ENCODE measurements at places on chromosomes 11 and 22.

- DNase-seq: no peak
These were observed 63.7 kb downstream of the COPB1 start for GRCh38 chr11:14435717-14436512.

- no peak for DNase-seq
These were observed 378.8 kb downstream of the DYNC2H1 start for GRCh38 chr11:103488031-103488461.

DNA sequence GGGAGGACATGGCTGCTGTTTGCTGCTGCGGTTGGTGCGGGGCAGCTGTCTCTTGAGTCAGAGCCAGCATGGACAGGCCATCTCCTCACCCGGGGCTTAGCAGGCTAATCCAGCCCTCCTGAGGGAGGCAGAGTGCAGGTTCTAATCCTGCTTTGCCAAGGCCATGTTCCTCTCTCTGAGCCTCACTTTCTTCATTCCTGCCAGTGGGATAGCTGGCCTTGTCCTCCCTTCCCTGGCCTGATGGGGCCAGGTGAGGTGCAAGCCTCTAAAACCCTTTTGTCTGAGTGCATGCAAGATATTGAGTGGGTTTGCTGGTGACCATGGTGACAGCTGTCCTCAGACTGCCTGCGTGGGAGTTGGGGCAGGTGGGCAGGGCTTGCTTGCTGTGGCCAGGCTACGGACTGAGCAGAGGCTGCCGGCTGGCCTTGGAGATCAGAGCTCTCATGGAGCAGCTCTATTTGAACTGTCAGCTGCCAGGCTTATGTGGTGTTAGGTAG is 3.6 kb downstream of the USP35 start:
- DNase-seq: no peak

GRCh38 chr11:78840200-78840599 is 265.5 kb upstream of the NARS2 start:
- no peak for DNase-seq

DNA sequence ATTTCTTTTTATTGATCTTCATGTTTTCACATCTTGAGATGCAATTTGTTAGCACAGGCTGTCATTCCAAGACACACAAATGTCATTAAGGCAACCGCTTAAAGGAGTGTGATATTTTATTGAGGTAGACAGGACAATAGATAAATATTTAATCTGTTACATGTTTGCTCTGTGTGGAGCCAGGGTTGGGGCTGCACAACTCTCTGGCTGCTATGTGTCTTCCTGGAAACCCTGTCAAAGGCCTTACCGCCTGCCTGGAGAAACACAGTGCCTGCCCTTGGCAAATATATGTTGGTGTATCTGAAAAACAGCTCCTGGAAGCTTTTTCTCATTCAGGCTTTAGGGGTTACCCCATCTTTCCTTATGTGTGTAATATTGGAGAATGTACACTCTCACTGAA is 139.7 kb upstream of the TEAD1 start:
- DNase-seq: no peak

- peak; percentile 37 for DNase-seq
These were observed 240.8 kb downstream of the NELL1 start for GRCh38 chr11:20909995-20910726.

- no peak for DNase-seq
These were observed 51.1 kb downstream of the USP35 start for GRCh38 chr11:78239781-78240180.

DNA sequence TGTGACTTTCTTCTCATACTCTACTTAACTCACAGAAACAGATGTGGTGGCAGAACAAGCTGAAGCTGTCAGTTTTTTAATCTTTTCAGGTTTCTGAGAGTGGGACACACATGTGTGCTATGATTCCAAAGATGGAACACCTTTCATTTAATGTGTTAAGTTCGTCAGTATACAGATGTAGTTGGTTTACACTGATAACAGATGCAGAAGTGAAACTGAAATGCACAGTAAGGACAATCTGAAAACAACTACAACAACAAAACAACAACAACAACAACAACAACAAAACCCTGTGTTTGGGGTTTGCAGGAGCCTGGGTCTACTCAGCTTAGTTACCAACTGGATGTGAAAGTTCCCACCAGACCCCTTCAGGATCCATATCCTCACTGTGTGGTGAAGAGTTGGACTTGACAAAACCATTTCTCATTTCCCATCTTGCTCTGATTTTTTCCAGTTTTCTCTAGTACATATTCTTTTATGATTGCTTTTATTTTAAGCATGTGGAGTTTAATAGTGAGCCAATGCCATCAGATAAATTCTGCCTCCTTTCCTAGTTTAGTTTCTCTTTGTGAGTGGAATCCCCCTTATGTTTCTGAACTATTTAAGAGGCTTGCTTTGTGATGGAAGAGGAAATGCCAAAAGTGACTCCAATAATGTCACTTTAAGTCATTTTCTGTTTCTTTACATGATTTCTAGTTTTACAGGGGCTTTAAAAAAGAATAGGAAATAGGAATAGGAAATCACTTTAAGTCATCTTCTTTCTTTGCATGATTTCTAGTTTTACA is 47.8 kb downstream of the ARHGAP42 start:
- DNase-seq: no peak
